ENCODE measurements at places on chromosomes 5 and 9.
A peak's percentile ranks its signal among the peaks of the same experiment; 100 is the strongest.

DNA sequence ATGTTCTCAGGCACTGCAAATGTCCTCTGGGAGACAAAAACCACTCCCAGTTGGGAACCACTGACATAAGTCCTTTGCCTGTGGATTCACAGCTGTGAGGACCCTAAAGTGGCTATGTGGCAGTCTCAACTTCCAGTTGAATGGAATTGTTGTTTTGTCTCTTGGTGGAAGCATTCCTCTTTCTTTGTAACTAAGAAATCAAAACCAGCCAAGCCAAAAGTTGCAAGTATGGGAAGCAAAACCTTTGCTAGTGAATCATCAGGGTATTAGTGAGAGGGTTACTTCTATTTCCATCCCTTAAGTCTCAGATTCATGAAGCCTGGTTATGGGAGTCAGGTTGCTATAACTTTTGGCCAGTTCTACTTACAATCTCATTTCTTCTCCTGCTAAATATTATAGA lies 49.8 kb upstream of the RPS23 start:
- DNase-seq, result no peak

GRCh38 chr9:16623989-16624743 lies 246.3 kb downstream of the BNC2 start:
- DNase-seq, result no peak

GRCh38 chr5:113682497-113683136 lies 169.1 kb downstream of the YTHDC2 start:
- DNase-seq, result no peak

DNA sequence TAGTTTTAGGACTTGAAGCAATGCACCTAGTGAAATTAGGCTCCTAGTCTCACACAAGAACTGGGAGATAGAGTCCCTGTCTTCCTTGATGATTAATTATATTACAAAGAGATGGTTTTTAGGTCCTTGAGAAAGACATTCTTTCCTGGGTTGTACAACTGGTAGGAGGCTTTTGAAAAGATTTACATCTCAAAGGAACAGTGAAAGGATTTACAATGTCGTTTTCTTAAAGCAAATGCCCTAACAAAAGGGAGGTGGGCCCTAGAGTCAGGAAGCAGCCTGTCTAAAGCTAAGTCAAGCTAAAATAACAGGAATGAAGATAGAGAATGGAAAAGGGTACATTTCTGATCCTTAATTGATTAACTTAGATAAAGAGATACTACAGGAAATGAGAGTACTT lies 102.2 kb upstream of the IL7R start:
- no peak for DNase-seq

DNA sequence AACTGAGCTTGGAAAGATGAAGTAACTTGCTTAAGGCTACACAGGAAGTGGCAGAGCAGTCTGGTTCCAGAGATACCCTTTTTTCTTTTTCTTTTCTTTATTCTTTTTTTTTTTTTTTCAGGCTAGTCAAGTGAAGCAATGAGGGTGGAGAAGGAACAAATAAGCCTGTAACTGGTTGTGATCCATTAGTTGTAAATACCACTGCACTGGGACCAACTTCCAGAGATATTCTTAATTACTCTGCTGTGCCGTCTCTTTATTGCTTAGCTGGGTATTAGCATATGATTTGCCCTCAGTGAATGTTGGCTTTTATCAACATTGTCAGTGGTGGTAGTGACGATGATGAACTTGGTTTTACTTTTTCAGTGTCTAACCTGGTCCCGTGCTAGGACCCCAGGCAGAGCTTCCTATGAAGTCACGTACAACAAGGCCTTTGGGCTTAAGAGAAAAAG lies 26.7 kb downstream of the LNPEP start:
- no peak for DNase-seq

DNA sequence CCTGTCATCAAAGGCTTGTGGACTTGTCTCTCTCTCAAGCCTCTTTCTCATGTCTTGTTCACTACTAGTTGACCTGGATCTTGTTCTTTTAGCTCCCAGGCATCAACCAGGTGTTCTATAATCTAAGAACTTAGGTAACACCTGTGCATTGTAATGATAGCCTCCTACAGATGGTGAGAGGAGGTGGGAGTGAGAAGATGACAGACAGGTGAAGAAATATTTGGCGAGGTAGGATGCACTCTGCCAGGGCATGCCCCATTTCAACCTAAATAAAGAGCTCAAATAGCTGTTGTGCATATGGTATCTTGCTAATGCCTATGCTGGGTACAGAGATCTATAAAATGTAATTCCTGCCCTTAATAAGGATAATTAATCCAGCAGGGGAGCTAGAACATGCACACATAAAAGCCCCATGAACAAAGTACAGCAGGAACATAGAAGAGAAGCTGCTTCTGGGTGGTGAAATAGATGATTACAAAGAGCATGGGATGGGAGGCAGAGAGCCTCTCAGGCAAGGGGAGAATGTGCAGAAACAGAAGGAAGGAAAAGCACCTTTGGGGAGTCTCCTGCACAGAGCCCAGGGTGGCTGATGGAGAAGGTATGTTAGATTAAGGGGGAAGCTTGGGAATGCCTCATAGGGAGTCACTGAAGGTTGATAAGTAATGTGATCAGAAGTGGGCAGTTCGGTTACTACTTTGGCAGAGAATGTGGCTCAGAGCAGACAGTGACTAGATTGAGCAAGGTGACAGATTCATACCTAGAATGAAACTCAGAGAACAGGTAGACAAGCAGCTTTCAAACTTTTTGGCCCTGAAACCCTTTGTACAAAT lies 28.0 kb upstream of the PLIN2 start:
- DNase-seq, result no peak

DNA sequence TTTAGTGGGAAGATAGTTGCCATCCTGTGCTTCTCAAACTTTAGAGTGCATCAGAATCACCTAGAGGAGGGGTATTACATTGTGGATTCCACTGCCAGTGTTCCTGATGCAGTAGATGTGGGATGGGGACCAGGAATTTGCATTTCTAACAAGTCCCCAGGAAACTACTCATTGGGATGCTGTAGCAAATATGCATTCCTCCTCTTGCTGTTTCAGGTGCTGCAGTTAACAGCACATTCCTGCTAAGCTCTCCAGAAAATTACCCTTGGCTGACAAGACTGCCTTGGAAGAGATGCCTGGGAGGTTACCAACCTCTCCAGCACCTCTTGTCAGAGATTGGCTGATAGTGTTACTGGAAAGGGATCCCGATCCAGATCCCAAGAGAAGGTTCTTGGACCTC lies 270.5 kb downstream of the OSTF1 start:
- DNase-seq, result no peak

DNA sequence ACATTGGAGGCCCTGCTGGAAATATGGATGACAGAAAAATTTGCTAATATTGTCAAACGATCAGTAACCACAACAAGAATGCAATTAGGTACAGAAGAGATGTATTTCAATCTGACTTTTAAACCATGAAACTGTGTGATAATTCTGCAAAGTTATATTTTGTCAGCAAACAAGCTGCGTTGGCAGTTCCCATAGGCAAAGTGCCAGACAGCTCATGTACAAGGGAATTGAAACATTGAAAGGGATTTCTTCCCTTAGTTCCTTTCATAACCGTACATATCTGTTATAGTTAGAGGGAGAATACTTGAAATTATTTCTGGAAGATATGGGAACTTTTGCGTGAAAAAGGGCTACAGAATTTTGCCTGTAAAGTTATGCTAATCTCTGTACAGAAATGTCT lies 419.4 kb upstream of the PTGER4 start:
- DNase-seq, result no peak

DNA sequence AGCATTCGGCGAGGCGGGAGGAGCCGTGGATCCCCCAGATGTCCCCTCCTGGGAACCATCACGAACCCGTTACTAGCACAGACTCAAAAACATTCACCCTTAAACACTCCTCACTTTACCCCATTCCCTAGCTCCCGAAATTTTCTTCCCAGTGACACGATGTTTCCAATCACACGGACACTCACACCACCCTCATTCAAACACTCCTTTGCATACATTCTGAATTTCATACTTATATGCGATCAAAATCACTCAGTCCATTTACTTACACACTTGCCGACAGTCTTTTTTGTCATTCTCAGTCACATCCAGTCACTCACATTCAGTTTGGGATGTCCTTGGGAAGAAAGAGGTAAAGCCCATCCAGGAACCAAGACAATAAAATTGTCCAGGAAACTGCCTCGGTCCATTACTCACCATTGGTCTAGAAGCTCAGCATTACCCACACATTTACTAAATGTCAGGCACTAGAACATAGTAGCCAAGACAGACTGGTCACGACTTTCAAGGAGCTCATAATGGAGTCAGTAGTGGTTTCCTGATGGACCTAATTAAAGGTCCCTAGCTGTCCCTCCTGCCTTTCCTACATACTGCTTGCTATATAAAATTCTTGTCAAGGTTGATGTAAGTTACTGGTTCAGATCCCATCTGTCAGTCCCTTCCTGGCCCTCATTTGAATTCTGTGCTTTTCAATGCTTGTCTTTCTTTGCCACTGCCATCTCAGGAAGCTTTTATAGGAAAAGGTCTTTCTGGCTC lies 574 bp downstream of the SLC35A4 start:
- DNase-seq, result no peak

GRCh38 chr5:151221574-151221973 lies 2.3 kb downstream of the CCDC69 start:
- no peak for DNase-seq

- no peak for DNase-seq
Observed at GRCh38 chr5:102138243-102138653, 157.8 kb downstream of the SLCO4C1 start.

DNA sequence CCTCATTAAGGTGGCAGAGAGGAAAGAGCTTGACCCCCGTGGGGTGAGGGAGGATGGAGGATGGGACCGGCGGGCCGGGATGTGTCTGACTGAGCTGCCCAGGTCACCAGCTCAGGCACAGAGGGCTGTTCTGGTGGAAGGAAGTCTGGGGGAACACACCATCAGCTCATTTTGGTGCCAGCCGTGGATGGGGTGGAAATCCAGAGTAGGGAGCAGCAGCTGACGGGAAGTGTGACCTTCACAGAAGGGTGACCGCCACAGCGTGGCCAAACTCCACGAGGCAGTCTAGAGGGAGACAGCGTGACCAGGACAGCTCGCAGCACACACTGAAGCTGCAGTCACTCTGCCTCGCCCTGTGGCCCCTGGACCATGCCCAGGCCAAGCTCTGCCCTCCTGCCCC lies 45.3 kb upstream of the PHYKPL start:
- DNase-seq, result peak; percentile 4

GRCh38 chr5:517535-518100 lies 6.6 kb downstream of the SLC9A3 start:
- DNase-seq, result no peak

DNA sequence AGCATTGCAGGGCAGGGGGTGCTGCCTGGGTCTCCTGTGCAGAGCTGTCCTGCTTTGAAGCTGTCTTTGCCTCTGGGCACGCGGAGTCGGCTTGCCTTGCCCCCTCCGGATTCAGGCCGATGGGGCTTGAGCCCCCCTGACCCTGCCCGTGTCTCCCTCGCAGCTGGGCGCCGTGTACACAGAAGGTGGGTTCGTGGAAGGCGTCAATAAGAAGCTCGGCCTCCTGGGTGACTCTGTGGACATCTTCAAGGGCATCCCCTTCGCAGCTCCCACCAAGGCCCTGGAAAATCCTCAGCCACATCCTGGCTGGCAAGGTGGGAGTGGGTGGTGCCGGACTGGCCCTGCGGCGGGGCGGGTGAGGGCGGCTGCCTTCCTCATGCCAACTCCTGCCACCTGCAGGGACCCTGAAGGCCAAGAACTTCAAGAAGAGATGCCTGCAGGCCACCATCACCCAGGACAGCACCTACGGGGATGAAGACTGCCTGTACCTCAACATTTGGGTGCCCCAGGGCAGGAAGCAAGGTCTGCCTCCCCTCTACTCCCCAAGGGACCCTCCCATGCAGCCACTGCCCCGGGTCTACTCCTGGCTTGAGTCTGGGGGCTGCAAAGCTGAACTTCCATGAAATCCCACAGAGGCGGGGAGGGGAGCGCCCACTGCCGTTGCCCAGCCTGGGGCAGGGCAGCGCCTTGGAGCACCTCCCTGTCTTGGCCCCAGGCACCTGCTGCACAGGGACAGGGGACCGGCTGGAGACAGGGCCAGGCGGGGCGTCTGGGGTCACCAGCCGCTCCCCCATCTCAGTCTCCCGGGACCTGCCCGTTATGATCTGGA lies 2.7 kb downstream of the CEL start:
- no peak for DNase-seq

GRCh38 chr5:40618926-40619325 lies 60.8 kb upstream of the PTGER4 start:
- no peak for DNase-seq

GRCh38 chr5:124704594-124705284 lies 41.7 kb downstream of the ZNF608 start:
- no peak for DNase-seq

GRCh38 chr9:109289186-109289585 lies 31.7 kb downstream of the EPB41L4B start:
- DNase-seq, result no peak

- no peak for DNase-seq
Observed at GRCh38 chr9:17905366-17905765, 326.5 kb downstream of the SH3GL2 start.

Data from BE2C (cell line).